ENCODE measurements at places on chromosomes 7 and 10.

GRCh38 chr7:99379043-99379577 is 4.6 kb downstream of the ARPC1B start:
- no peak for DNase-seq

DNA sequence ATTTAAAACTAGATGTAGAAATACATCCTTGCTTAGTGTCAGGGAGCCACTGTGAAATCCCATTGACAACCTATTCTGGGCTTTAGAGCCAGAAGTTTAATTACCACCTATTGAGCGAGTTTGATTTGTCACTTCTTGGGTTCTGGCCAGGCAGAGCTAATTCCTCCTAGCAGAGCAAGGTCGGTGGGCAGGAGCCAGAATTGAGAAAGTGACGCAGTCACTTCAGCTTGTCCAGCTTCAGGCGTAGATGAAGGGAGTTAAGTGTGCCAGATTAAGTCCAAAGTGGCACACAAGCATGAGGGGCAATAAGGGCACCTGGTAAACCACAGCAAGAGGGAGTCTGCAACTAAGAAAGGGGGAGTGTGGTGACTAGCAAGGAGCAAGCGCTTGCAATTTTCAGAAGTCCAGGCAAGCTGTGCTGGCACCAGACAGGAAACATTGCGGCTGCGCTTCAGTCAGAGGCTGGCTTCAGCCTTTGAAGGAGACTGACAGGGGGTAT is 119.4 kb downstream of the ST7 start:
- peak; percentile 26 for DNase-seq

- DNase-seq: no peak
Observed at GRCh38 chr10:21870849-21871248, 132.7 kb downstream of the DNAJC1 start.

DNA sequence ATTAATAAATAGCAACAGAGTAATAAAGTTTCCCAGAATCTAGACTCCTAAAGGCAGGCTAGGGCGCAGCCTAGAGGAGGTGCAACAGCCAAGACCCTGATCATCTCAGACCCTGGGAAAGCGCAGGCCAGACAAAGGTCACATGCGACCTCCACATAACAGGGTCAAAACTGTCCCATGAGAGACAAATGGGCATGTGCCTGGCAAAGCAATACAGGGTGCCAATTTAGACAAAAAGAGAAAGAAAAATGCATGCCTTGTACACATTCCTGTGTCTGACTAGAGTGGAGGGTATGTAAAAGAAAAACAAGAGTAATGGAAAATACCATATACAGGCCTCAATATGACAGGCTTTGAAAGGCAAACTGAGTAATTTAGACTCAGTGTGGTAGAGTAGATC is 22.2 kb downstream of the MPP7 start:
- DNase-seq: no peak

DNA sequence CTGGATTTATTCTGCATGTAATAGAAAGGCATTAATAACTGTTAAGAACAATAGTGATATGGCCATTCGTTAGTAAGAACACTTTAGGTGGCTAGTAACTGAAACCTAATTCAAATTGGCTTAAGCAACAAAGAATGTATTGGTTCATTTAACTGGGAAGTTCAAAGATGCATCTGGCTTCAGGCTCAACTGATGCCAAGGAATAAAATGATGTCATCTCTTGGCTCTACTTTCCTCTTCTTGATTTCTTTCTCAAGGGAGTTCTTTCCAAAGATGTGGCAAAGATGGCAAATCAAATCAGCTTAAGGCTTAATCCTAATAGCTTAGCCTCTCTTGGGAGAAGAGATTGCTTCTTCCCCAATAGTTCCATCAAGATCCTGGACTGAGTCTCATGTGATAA is 51.6 kb downstream of the PIK3CG start:
- DNase-seq: no peak

GRCh38 chr10:125260260-125260659 is 99.9 kb upstream of the CTBP2 start:
- no peak for DNase-seq

DNA sequence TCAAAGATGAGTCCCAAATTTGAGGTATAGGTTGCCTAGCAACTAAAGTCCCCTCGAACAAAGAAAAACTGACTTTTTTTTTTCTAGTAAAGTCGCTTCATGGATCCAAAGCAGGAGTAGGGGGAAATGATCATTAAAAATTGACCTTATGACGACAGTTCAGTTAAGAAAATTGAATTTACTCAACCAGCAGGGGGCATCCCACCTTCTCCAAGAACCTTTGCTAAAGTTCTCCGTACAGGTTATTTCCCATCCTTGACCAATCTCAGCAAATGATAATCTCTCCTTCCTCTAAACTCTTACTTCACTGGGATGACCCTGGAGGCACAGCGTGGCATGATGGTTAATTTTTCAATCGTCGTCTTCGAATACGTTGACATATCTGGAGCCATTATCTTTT is 228.3 kb downstream of the CALN1 start:
- no peak for DNase-seq

- no peak for DNase-seq
Observed at GRCh38 chr10:108452533-108452932, 1288.0 kb upstream of the SORCS1 start.
